ENCODE measurements at places on chromosomes 3 and 15.

GRCh38 chr3:119809249-119810017 is 27.5 kb downstream of the NR1I2 start:
- DNase-seq = no peak

GRCh38 chr15:62519900-62520299 is 354.8 kb upstream of the C2CD4B start:
- DNase-seq = no peak

DNA sequence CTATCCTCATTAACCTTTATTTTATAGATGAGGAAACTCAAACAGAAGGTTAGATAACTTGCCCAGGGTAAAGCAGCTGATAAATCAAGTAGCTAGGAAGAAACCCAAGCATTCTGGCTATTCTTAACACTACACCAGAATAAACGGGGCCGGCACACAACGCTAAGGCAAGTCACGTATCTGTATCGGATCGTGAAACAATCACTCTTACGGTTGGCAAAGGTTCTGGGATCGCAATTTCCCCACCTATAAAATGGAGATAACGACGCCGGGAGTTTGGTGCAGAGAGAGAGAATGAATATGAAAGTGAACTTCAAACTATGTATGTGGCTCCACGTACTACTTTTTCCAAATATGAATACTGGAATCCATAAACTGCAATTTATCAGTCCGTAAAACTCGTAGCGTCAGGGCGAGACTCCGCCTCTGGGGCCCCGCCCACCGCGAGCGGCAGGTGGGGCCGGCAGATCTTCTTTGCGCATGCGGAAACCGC is 252 bp upstream of the ARMC8 start:
- DNase-seq = peak; percentile 93

DNA sequence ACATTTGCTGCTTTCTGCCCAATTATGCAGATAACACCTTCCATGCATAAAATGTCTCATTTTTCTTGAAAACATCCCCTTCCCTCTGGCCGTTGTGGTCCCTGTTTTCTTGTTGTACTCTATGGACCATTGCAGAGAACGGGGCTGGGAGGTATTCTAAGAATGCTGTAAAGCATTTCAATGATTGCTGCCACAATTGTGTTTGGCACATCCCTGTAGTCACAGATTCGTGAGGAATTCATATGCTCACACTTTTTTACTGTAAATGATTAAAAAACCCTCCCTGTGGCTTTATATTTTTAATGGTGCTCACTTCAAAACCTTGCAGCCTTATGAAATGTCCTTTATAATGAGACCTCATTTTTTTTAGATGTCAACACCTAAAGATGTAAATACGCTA is 207.2 kb upstream of the GBE1 start:
- no peak for DNase-seq

DNA sequence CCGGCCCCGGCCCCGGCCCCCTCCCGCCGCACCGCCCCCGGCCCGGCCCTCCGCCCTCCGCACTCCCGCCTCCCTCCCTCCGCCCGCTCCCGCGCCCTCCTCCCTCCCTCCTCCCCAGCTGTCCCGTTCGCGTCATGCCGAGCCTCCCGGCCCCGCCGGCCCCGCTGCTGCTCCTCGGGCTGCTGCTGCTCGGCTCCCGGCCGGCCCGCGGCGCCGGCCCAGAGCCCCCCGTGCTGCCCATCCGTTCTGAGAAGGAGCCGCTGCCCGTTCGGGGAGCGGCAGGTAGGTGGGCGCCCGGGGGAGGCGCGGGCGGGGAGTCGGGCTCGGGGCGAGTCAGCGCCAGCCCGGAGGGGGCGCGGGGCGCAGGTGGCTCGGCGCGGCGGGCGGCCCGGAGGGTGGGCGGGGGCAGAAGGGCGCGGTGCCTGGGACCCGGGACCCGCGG is 352 bp downstream of the CHRD start:
- DNase-seq = peak; percentile 88

DNA sequence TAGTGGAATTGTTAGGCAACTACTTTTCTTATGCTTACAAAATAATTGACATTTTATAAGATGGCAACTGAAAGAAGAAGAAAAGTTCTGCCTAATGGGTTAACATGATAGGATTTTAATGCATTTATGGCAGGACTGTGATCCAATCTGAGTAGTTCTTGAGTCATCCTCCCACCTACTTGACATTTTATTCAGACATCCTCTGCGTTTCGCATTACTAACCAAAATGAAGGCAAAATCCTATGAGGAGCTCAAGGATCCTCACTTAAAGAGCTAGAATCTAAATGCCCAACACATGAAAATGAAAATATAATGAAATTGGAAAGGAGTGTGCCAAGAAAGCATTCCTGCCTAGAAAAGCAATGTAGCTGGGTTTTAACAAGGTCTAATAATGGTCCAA is 581.1 kb upstream of the SEMA6D start:
- DNase-seq = no peak

GRCh38 chr15:49863431-49864224 is 242.8 kb downstream of the DTWD1 start:
- DNase-seq = no peak

DNA sequence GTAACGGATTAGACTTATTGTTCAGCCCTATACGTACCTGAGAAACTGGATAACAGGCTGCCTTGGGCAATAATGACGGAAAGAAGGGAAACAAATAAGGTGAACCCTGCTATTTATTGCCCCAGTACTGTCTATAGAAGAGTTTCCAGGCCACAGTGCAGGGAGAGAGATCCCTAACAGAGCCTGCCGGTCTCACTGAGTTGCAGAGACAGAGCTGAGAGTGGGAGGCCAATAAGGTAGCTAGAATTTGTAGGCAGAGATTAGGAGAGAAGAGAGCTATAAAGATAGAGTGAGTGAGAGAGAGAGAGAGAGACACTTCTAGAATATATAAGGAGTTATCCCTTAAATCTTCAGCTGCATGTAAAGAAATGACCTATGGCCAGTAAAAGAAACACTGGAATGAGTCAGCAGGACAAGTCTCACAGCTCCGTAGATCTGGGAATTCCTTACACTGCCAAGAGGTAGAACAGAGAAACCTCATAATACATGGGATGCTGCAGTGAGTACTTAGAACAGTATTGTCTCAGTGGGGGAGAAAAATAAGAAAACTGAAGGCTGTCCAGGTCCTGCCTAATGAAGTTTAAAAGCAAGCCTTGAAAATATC is 51.8 kb downstream of the ST3GAL6 start:
- no peak for DNase-seq

DNA sequence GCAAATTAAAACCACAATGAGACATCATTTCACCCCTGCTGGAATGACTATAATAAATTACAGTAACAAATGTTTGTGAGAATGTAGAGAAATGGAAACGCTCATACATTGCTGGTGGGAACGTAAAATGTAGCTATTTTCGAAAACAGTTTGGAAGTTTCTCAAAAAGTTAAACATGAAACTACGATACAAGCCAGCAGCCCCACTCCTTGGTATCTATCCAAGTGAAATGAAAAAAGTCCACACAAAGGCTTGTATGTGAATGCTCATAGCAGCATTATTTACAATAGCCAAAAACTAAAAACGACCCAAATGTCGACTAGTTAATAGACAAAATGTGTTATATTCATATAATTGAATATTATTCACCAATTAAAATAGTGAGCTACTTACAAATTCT is 22.9 kb upstream of the CFAP20DC start:
- DNase-seq = no peak

DNA sequence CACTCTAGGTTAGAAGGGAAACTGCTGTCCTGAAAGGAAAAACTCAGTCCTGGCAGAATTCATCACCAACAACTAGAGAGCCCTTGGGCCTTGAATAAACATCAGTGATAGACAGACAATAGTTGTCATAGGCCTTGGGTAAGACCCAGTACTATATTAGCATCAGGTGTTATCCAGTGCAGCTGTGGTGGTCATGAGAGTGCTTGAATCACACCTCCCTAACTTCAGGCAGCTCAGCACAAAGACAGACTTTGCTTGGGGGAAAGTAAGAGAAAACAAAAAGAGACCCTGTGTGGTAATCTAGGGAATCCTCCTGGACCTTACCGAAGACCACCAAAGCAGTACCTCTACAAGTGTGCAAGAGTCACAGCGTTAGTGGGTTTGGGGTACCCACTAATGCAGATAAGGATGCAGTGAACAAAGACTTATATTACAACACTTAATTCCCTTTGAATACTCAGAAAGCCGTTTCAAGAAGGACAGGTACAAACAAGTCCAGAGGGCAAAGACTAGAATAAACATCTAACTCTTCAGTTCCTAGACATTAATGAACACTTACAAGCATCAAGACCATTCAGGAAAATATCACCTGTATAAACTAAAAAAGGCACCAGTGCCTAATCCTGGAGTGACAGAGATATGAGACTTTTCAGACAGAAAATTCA is 332.3 kb upstream of the EPHA3 start:
- no peak for DNase-seq

DNA sequence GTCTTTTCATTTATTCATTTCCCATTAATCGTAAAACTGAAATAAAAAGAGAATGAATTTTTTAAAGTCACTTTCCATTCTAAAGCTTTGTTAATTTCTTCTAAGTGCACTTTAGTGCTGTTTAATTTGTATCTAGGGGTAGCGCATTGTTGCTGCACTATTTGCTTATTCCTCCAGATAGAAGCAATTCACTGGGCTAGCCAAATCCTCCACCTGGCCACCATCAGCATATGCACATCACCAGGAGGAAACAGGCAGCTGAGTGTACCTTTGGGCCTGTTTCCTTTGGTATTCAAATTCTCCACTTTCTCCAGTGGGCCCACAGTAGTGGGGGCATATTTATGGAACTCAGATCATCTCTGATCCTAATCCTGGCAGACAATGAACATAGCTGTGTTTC is 29.8 kb upstream of the CPB1 start:
- DNase-seq = no peak

GRCh38 chr15:74725225-74725774 is at the start of gene CYP1A1:
CYP1A1 (minus strand) TSS chr15:74725528; CDS start chr15:74723097, 2,431 bp downstream.
- DNase-seq = no peak

DNA sequence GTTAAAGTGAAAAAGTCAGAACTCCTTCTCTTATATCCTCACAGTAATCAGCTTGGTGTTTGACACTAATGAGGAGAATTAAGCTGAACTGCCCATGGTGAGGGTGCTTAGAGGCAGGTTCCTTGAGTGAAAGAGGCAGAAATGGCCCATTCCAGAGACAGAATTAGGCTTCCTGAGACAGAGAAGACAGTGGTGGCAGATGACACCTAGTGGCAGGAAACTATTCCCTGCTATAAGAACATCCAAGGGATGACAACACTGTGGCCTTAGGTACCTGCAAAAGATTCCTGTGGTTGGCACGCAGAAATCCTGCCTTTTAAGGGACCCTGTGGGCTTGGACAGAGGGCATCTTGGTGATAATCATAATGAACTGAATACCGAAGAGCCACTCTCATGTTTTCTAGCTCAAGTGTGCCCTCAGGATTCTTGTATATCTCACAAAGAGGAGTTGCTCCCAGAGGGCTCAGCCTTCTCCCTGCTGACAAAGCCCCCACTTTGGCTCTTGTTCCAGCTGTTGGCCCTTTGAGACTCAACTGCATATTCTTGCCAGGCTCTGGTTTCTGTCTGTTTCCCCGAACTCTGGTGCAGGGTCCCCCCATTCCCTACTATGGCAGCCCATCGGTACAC is 56.0 kb downstream of the KBTBD12 start:
- DNase-seq = no peak

All from left forelimb (tissue), 1 donor.